ENCODE measurements at places on chromosomes 12 and 14.

- no peak for DNase-seq
Observed at GRCh38 chr14:52692248-52692962, 3.0 kb downstream of the ERO1A start.

DNA sequence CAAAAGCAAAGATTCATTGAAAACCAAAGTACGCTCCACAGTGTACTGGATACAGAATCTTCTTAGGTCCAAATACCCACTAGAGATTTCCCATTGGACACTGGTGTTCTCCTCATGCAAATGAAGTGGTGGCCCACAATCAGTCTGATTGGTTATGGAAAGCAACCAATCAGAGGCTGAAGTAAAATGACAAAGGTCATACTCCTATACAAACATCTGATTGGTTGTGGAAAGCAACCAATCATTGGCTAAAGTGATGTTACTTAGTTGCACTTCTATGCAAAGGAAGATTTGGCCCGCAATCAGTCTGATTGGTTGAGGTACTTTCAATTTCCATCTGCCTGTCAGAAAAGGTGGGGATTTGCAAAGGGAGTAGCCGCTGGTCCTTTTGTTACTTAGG, 1.3 kb upstream of the WASHC3 start:
- DNase-seq: no peak

- no peak for DNase-seq
Observed at GRCh38 chr12:26563552-26563951, 269.4 kb downstream of the ITPR2 start.

DNA sequence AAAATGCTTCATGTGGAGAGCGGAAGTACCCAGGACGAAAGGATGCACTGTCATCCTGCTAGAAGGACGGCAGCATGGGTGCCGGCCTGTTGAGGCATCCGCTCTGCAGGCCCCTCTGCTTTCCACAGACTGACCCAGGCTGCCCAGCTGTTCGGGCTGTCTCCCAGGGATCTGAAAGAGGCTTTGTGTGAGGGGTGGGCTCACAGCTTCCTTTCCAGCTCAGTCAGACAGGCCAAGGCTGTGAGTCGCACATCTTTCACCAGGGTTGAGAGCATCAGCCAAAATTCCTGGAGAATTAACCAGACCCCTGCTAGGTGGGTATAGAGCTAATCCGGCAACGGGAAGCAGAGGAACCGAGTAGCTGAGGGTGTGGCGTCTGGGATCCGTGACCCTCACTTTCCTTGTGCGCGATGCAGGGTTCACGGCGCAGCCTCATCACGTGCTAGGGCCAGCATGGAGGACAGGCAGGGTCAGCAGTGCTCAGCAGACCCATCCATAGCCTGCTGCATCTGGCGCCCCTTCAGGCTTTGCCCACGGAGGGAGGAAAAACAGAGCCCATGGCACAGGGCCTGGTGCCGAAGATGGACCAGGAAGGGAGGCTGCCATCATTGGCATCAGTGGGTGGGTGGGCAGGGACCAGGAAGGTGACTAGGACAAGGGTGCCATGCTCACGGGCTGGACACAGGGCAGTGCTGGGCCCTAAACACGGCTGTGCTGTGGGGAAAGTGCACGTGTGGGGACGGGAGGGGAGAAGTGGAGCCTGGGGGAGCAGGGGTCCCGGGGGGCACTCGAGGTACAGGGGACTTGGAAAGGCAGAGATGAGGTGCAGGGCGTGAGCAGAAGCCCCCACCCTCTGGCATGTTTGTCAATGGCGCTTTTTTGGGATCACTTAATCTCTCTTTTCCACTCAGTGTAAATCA, 9.2 kb upstream of the SIVA1 start:
- no peak for DNase-seq

DNA sequence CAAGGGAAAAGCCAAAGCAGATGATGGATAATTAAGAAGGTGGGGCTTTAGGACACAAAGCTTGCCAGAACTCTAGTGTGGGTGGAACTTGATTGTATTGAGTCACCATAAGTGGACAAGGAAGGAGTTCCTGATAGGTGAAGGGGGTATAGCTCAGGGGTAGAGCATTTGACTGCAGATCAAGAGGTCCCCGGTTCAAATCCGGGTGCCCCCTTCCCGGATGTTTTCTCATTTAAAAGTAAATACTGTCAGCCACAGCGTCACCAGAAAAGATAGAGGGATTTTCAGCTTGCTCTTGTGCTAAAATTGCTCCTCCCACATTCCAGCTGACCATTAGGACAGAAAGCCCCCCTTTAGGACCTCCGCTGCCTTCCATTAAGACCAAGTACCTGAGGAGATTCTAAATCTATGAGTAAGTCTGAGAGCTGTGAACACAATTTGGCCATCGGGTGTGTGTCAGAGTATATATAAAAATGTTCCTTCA, 36.6 kb downstream of the DCAF4 start:
- DNase-seq: no peak

GRCh38 chr14:89013098-89013504, 188.7 kb downstream of the TTC8 start:
- no peak for DNase-seq

GRCh38 chr12:132946246-132946820, 9.8 kb downstream of the ZNF605 start:
- DNase-seq: no peak

- DNase-seq: no peak
Observed at GRCh38 chr14:103728721-103729120, 13.1 kb downstream of the ZFYVE21 start.

- DNase-seq: no peak
Observed at GRCh38 chr12:13337791-13338190, 141.3 kb downstream of the EMP1 start.

DNA sequence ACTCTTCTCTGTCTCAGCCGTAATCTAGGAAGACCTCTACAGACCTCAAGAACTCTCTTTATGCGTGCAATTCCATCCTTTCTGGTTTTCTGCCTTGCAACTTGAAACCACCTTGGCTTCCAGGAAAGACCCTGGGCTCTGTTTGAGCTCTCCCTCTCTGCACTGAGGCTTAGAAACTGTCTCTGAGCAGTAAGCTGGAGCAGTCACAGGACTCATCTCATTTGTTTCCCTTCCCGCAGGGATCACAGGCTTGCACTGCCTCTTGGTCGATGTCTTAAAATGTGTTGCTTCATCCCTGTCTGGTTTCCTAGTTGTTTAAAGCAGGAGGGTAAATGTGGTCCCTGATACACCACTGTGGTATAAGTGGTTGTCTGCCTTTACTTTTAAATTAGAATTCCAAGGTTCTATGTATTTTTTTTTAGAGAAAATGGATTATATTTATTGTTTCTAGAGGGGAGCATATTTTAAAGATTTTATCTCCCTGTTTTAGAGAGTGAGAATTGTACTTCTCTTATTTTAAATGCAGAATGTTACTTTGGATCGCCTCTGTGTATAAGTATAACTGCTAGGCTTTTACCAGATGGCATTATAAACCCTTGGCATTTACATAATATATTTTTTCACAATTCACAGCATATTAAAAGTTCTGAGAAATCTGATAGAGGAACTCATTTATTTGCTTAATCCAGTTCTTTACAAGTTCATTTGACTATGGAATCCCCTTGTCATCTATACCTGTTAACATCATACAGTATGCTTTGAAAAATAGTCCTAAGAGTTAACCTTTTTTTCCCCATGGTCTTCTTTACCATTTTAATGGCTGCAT, 26.4 kb downstream of the EID3 start:
- no peak for DNase-seq

GRCh38 chr14:39434401-39434800, 2.2 kb upstream of the FBXO33 start:
- DNase-seq: no peak

DNA sequence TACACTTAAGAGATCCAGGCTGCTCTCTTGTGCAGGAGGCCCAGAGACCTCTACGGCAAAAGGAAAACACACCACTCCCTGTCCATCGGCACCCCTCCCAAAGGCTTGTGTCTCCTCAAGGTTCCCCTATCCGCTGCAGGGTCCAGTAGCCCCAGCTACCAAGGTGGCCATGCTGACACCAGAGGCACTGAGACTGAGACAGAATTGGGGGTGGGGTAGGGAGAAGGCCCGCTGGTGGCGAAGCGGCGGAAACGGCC, 590 bp downstream of the DDIT3 start:
- DNase-seq: no peak
